ENCODE measurements at places on chromosomes 7 and 10.

- DNase-seq: peak; percentile 63
These were observed 38.8 kb downstream of the FAM53B start for GRCh38 chr10:124705381-124705740.

DNA sequence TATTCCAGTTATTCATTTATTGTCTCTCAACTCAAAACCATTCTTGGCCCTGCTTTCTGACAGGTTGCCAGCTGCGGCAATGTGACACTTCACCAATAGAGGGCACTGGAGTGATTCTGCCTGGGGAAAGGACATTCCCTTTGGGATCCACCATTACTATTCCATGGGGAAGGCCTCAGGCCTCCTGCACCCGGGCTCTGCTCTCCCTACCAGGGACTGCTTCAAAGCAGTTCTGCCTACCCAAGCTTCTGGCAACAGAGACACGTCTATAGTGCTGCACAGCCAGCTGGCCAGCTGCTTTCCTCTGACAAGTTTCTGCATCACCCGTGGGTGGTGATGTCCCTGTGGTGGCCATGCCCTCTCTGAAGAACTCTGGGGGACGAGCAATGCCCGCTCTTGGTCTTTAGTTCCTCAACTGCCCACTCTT is 163.8 kb downstream of the ELMO1 start:
- peak; percentile 76 for DNase-seq

DNA sequence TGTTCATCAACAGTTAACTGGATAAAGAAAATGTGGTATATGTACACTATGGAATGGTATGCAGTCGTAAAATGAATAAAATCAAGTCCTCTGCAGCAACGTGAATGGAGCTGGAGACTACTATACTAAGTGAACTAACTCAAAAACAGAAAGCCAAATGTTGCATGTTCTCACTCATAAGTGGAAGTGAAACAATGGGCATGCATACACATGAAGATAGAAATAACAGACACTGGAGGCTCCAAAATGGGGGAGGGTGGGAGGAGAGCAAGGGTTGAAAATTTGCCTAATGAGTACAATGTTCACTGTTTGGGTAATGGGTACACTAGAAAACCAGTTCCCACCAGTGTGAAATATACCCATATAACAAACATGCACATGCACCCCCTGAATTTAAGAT is 179.5 kb downstream of the ZWINT start:
- DNase-seq: no peak

DNA sequence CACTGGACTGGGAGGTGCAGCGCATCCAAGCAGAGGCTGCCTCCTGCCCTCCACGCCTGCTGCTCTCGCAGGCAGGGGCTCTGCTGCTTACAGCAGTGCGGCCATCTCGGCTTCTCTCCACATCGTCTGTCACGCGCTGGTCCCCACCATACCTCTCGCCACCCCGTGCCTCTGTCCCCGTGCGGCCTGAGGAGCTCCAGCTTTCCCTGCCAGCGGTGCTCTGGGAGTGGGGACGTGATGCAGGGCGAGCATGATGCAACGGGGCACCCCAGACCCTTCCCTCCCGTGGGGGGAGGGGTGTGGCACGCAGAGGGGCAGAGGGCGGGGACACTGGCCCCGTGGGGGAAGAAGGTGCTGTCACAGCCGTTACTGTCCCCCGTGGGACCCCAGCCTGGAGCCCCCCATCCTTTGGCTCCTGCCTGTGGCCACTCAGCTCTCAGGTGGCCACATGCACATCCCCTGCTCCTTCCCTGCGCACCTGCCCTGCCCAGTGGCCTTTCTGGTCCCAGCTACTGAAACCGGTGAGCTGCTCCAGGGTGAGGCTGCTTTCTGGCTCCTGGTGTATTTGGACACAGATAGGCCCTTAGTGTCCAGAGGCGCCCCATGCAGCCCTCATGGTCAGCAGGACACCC is 9.0 kb downstream of the GET4 start:
- DNase-seq: no peak

GRCh38 chr10:4532976-4533375 is 293.0 kb upstream of the AKR1E2 start:
- no peak for DNase-seq
